ENCODE measurements at places on chromosomes 4 and X.
A peak's percentile ranks its signal among the peaks of the same experiment; 100 is the strongest.

GRCh38 chr4:159178151-159178546 is 75.3 kb downstream of the RAPGEF2 start:
- DNase-seq, result no peak

- DNase-seq, result no peak
Measured at GRCh38 chrX:110853610-110854009, 58.0 kb upstream of the CHRDL1 start.

GRCh38 chr4:2341911-2342652 is 76.4 kb downstream of the ZFYVE28 start:
- no peak for DNase-seq

GRCh38 chr4:110769578-110769977 is 146.7 kb upstream of the PITX2 start:
- DNase-seq, result no peak

DNA sequence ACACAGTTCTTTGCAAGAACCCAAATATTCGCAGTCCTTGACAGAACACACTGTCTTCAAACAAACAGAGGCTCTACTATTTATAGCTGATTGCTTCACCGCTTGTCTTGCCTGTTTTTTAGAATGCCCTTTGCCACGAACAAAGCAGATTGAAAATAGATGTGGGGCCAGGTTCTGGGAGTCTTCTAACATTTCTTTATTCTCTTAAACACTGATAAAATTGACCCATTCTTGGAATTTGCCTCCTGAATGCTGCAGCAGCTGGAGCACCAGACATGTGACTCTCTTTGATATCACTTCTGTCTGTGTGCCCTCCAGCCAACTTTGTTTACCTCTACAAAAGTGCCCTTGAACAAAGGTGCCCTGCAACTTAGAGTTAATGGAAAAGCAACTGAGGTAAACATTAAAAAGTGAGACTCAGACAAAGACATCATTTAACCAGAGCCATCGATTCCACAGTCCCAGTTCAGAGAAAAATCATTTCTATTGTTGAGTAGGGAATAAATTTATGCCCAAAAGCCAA is 64.2 kb upstream of the SPP1 start:
- DNase-seq, result no peak

DNA sequence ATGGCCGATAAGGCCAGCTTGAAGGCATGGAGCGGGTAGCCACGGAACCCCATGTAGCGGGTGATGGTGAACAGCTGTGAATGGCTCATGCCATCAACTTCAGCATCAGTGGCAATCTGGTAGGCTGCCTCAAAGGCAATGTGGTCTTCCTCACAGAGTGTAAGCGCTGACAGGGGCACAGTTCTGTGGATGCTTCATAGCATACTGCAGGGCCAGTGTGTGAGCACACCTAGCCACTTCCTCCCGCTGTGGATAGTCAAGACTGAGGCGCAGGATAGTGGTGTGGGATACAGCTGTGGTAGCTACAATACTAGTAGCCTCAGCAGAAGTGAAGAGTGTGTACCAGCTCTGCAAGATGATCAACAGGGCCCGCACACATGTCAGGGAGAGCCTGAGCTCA is 40.5 kb downstream of the C4orf33 start:
- no peak for DNase-seq

- no peak for DNase-seq
Measured at GRCh38 chr4:76623217-76624045, 188.4 kb downstream of the SHROOM3 start.

- DNase-seq, result no peak
Measured at GRCh38 chr4:8762951-8763735, 108.5 kb downstream of the HMX1 start.

- no peak for DNase-seq
Measured at GRCh38 chr4:52935317-52935716, 73.2 kb downstream of the RASL11B start.

GRCh38 chrX:103585411-103586313 is at the start of gene TCEAL4:
TSS of gene TCEAL4 (plus strand) at chrX:103585515. CDS start at chrX:103586676, 1,161 bp downstream.
- DNase-seq, result peak; percentile 52

DNA sequence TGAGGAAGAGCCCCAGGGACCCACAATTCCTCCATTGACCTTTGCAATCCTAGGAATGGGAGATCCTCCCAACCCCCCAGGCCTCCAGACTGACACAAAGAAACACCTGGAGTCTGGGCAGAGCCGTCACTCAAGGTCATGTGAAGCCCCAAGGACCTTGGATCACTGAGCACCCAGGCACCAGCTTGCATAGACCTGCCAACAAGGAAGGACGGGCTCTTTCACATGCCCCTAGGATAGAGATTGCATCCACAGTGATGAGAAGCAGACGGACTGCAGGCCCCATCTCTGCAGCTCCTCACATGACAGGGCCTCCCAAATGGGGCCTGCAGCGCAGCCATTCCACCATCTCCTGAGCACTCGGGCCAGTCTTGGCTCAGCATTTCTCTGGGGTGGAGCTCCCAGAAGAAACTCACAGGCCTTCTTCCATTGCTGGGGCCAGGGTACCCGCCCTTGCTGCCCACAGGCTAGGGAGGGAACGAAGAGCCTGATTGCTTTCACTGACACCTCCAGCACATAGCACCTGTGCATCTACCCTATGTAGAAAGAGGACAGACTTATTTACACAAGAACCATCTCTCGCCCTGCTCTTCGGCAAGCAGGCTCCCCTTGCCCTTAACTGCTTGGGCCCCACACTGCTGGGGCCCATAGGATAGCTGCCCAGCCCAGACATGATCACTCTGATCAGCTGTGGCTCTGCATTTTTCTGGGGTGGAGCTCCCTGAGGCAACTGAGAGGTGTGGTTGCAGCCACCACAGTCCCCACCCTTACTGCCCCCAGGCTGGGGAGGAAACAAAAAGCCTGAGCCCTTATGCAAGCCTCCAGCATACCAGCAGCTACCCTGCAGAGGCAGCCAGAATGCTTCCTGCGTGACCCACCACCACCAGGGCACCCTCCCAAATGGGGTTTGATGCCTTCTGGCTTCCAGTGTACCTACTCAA is 185.7 kb upstream of the ZCCHC13 start:
- DNase-seq, result no peak

- no peak for DNase-seq
Measured at GRCh38 chr4:56356650-56357049, 30.6 kb downstream of the AASDH start.

DNA sequence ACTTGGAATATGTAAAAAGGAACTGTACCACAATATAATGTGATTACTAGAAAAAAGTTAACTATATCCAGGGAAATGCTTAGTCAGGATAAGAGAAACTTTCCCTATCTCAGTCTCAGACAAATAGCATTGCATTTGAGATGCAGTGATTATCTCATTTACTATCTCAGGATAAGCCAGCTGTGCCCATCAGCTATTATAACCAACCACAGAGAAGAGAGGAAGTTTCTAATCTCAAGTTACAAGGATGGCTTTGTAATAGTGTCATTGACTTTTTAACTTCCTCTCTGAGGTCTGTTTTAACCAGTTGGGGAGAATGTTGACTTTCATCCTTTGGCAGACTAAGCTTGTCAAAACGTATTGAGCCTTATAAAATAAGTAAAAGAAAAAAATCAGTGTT is 56.5 kb downstream of the SNX25 start:
- DNase-seq, result no peak

DNA sequence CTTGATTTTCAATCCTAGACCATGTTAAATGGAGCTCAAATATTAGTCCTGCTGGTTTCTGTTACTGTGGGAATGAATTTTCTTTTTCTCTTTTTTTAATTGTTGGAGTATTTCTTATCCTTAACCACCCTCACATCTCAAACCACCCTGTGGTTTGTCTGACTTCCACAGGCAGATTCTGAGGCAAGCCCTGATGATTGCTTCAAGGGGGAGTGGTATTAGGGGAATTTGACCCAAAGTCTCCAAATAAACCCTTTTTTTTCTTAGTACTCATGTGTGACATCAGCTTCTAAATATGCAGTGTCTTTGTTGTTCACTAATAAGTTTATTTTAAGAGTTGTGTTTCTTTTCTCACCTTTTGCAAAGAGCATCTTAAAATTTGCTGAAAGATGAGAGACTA is 810.3 kb downstream of the IL1RAPL1 start:
- DNase-seq, result no peak

- no peak for DNase-seq
Measured at GRCh38 chrX:41178201-41178600, 93.0 kb downstream of the USP9X start.

GRCh38 chrX:104795804-104796203 is 229.8 kb downstream of the IL1RAPL2 start:
- no peak for DNase-seq

DNA sequence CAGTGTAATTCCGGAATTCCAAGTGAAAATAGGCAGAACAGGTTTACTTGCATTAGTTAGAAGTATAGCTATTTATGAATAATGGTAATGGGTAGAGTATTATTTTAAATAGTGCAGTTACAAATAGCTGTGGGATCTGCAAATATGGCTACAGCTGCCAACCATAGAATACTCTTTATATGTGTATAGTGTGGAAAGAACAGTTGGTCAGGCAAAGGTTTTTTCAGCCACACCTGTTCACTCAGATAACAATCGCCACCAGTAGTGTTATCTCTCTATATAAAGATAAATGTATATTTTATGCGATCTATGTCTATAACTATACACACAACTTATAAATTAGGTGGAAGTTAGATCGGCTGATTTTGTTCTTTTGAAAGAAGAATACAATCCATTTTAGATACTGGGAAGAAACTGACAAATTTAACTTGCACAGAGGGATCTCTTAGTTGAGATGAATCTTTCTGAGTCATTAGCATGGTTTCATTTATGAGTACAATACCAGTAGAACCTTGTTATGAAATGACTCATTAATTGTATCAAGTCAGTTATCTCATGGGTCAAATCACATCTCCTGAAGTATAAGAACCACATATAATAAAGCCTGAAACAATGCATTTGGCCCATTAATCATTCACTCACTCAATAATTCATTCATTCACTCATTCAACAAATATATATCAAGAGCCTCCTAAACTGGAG is 100.9 kb upstream of the NR3C2 start:
- DNase-seq, result peak; percentile 10

DNA sequence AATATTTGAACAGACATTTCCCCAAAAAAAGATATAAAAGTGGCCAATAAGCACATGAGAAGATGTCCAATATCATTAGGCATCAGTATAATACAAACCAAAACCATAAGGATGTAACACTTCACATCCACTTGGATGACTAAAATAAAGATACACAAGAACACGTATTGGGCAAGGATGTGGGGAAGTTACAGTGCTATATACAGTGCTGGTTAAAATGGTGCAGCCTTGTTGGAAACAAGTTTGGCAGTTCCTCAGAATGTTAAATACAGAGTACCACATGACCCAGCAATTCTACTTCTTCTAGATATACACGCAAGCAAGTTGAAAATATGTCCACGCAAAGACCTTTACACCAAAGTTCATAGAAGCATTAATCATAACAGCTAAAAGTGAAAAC is 58.9 kb downstream of the HAUS3 start:
- DNase-seq, result no peak

GRCh38 chrX:65035446-65035770 is 59.2 kb upstream of the ZC4H2 start:
- no peak for DNase-seq
